ENCODE measurements at places on chromosomes 11 and 22. TPM values are rescaled to one million over a fixed set of nuclear protein-coding genes. Genes with fewer than 3 reads are reported as not detected.

DNA sequence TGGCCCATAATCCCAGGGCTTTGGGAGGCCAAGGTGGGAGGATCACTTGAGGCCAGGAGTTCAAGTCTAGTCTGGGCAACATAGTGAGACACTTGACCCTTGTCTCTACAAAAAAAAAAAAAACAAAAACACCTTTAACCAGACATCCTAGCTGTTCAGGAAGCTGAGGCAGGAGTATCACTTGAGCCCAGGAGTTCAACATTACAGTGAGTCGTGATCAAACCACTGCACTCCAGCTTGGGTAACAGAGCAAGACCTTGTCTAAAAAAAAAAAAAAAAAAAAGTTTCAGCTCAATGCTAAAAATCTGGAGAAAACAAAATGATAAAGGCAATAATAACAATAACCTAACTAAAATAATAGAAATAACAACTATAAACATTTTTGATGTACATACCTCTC, 22.6 kb upstream of the APLP2 start:
- DNase-seq = no peak

DNA sequence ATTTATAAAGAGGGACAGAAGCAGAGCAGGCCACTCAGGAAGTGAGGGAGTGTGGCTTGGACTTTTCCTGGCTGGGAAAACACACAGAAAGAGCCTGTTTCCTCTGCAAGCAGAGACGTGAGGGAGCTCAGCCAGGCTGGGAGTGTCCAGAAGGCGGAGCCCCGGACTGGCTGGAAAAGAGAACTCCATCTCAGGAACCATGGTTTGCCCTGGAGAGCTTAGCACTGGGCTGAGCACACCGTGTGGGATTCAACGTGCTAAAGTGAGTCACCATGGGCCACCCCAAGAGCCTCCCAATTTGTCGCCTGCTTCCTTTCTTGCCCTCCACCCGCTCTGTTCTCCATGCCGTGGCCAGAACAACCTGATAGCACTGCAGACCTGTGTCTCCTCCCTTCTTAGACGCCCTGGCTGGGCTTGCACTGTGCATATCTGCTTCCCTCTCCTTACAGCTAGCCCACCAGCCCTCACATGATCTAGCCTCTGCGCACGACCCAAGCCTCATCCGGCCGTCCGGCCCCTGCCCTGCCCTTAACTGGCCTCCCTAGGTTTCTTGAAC, 51.8 kb downstream of the GALNT18 start:
- DNase-seq = no peak

DNA sequence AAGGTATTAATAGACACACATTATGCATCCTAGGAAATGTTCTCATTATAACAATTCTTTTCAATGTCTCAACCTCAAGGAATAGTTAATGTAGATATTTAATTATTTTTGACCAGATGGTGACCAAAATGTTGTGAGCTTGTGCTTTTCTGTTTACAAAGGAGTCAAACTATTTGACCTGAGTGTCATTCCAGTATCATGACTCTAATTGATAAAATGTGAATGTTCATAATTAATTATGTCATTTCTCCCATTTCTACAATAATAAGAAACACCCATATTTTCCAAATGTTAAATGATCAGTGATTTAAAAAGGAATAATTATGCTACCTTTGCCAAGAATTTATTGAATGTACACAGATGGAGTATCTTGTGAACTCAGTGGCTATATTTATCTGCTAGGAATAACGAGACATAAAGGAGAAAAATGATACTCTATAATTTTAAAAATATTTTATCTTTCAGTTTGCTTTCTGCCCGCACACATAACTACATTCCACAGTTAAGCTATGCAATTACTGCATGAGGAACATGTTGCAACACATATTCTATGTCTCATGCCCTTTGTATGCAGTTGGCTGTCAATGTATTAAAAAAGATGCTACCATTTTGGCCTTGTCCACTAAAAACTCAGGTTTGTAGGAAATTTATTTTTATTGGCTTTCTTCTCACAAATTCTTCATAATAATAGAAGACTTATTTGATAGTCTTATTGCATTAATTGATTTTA, 376.7 kb upstream of the CCDC179 start:
- no peak for DNase-seq

DNA sequence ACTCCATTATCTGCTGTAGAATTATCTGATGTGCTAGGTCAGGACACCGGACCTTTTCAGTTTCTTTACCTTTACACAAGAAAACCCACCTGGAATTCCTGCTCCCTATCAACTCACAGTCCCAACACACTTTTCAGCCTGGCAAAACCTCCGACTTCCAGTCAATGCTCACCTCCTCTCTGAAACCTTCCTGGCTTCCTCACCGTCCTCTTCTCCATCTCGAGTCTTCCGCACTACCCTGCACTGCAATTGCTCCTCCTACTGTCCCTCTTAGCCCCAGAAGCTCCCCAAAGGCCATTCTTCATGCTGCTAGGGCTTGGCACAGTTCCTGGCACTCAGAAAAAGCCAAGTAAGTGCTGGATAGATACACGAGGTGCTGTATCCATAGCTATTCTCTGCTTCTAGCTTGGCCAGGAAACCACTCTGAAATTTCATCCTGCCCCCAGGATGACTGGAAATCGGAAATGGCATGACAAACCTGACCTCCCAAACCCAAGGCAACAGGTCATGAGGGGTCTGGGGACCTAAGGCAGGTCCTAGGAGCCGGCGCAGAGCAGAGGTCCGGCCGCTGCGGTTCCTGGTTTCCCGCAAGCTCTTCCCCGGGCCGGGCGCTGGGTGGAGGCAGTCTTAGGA, 702 bp downstream of the SYN3 start:
- no peak for DNase-seq

DNA sequence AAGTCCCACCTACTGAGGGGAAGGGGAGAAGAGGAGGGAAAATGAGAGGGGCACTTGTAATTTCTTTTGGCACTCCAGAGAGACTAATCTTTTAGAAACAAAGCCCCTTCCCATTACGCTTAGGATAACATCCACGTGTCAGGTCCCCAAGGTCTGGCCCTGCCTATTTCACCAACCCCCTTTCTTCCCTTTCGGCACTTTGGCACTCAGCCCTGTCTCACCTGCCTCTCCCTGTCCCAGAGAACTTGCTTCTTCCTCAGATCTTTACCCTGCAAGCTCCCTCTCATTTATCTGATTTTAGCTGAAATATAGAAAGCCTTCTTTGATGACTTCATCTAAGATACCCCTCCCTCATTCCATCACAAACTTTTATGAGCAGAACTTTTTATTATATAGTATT, 55.5 kb downstream of the RASSF10 start:
- DNase-seq = no peak

GRCh38 chr11:47442514-47442913, 6.4 kb downstream of the RAPSN start:
- no peak for DNase-seq

DNA sequence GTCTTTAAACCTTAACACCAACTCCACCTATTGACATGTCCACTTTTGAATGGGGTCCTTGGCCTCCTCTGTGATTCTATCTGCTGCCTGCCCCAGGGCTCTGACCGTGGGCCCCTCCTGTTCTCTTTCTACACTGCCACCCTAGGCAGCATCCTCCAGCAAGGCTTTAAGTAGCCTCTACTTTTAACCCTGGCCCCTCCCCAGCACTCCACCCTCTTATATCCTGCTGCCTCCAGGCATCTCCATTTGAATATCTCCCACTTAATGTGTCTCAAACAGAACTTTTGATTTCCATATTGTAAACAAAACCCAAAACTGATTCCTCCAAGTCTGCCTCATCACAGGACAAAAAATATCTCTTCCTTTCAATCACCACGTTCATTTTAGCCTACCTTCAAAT, 90.5 kb upstream of the ARHGAP32 start:
- DNase-seq = no peak

- DNase-seq = peak; percentile 47
These were observed 11.2 kb upstream of the PPP2R1B start for GRCh38 chr11:111777094-111778046.

DNA sequence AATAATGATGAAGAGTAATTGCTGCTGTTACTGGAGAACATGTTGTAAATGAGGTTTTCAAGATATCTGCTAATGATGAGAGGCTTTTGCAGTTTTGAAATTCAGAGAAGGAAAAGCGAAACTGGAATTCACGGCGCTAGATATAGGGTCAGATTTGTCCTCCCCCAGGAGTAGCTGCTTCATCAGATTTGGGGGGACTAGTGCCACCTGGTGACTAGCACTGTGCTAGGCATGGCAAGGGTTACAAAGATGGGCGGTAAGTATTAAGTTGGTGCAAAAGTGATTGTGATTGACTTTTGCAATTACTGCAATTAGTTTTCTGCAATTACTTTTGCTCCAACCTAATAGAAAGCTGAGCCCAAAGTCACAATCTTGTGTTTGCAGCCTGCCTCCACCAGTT, 879.9 kb upstream of the TENM4 start:
- no peak for DNase-seq

- DNase-seq = no peak
These were observed 134.4 kb downstream of the NXPE2 start for GRCh38 chr11:114812733-114813132.

Gene GGTLC2
- total RNA-seq = not detected

Gene AHNAK
- total RNA-seq = 463 TPM

Gene OR51B2
- total RNA-seq = 0.20 TPM

Gene APOL5
- total RNA-seq = not detected

Gene CNGA4
- 0.39 TPM for total RNA-seq

Measured in spinal cord (tissue), 10 donors.